ENCODE measurements at places on chromosomes 11 and 22.

GRCh38 chr22:46936378-46936903 lies 174.0 kb downstream of the TBC1D22A start:
- no peak for DNase-seq

GRCh38 chr11:111659201-111660115 lies 57.2 kb downstream of the SIK2 start:
- DNase-seq: no peak

- no peak for DNase-seq
These were observed 715.8 kb upstream of the LRRC4C start for GRCh38 chr11:42175203-42175602.

GRCh38 chr11:34086554-34087283 lies 18.7 kb upstream of the NAT10 start:
- no peak for DNase-seq

GRCh38 chr11:126843096-126843495 lies 157.5 kb downstream of the KIRREL3 start:
- DNase-seq: no peak

All from HT-29 (cell line).